Activated CD4-positive, alpha-beta T cell treated with anti-CD3 and anti-CD28 coated beads, Interleukin-2, Interleukin-6, amounts not matched to agents 100 ng/mL and 50 ng/mL, durations not matched to agents 16 hours and 8 hours (primary cell): ENCODE measurements at places on chromosomes 6 and 20.

DNA sequence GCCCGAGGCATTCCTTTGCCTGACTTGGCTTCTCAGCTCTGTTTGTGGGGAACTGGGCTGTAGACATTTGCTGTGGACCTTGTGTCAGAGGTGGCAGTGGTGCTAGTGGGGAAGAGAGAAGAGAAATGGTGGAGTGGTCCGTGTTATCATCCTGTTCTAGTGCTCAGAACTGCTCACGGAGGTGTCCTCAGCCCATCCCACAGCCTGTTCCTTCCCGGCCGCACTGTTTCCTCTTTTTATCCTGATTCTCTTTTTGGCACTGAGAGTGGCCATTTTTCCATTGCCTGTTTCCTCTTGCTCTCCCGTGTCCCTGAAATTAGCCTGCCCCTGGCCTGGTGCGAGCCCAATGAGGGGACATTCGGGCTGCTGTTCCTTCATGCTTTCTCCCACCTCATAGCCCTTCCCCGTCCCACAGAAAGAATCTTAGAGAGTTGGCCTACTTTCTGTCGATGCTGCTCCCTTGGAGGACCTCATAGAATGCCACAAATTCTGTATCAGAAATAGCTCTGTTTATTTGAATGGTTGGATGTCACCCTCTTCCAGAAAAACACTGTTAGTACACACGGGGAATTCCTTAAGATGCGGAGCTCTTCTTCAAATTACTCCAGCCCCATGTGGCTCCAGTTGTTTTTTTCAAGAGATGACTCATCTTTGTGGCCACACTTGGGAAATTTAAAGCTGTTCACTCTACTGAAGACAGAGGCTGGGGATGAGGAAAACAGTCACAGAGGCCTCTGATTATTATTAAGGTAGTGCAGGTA, 26.1 kb downstream of the FARS2 start:
- DNase-seq = no peak

GRCh38 chr6:113486199-113486598, 370.9 kb upstream of the MARCKS start:
- DNase-seq = no peak

DNA sequence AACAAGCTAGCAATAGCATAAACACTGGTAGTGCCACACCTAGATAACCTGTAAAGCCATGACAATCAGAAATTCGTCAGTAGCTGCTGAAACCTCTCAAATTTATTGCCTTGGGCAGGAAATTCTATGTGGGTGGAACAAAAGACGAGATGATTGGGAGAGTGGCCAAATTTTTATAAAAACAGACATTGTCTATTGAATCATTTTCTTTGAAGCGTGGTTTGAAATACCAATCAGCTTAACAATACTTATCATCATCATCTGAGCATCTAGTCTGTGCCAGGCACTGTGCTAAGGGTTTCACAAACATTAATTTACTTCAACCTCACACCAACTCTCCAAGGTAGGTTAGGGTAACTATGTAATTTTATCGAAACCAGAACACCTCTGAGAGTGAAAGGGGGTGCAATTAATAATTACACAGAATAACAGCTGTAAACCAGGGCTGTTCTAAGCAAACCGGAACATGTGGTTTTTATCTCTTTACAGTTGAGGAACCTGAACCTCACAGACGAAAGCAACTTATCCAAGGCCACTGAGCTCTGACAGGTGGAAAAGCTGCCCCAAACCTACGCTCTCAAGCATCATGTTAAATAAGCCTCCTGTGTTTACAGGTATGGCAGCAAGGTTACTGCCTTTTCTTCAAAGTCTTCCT, 43.4 kb downstream of the NHSL1 start:
- peak; percentile 61 for DNase-seq

DNA sequence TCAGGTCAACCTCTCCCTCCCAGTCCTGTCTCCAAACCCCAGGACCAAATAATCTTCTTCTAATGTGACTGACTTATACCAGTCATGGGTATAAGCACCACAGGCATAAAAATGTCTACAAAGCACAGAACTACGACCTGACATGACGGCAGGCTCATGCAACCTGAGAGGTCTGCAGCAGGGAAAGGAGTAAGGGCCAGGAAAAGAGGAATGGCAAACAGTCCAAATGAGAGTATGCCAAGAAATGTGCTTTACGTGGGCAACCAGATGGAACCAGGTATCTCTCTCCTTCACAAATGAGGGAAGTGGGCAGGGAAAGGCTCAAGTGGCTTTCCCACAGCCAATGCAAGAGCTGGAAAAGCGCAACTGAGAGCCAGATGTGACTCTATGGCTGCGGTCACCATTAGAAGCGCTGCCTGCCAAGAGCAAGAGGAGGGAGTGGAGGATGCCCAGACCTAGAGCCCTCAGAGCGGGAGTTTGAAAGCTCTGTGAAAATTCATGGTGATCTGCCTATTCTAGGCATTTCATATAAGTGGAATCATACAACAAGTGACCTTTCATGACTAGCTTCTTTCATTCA, 6.0 kb downstream of the APMAP start:
- no peak for DNase-seq

DNA sequence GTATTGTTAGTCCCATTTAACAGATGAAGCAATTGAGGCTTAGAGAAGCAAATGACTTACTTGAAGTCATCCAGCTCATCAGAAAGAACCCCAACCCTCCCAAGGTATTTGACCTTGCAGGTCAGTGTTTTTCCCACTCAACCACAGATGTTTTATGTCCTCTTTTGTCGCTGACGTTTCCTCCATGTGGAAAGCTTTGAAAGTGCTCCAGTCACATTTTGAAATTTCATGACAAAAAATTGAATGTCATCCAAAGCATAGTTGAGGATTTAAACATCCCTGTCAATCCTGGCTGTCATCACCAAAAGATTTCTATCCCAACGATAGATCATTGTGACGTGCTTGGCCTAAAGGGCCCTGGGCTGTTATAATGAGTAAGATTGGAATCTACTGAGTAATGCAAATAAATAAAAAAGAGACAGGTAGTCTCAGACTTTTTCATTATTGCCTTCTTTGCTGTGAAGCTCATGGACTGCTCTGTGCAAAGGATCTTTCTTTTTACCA, 102.7 kb downstream of the TSHZ2 start:
- no peak for DNase-seq

DNA sequence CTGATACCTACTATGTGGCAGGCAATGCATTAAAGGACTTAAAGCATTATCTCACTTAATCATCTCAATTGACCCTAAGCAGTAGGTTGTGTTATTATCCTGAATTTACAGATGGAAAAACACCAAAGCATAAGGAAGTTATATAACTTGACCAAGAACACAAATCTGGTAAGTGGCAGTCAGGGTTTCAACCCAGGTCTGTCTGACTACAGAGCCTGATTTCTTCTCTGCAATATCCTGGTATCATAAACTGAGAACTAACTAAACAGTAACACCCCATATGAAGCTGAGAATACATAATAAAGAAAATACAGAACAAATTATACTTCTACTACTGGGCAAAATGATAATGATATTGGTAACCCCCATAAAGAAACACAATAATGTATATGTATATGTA, 13.8 kb upstream of the DST start:
- no peak for DNase-seq

DNA sequence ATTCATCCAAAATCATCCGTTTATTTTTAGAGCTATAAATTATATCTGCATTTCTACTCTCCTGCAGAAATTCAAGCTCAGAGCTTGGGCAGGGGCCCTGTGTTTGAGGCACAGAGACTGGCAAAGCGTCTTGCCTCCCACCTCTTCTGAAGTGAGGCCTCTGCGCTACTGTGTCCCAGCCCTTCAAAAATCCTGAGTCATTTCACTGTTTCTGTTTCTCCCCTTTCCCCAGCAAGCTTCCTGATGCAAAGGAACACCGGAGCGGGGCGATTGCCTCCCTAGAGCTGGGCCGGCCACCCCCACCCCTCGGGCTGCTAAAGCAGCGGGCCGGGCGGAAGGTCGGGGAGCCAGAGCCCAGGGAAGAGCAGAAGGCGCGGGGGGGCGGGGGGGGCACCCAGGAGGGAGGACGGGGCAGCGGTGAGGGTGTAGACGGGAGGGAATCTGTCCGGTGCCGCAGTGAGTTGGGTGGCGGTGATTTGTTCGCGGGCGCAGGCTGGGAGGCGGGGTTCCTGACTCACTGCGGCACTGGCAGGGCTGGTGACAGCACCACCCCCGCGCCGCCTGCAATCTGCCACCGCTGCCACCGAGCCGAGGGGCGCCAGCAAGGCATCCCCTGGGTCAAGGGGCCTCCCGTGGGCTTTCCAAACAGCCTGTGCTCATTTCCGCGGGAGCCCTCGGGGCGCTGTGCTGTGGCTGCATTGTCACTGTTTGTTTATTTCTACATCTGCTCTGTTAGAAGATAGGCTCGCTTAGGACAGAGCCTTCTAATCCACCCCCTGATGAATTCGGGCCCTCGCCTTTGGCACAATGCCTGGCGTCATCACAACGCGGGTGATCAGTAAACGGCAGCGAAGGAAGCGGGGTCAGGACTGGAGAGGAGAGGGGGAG, 46.5 kb upstream of the SNAP25 start:
- DNase-seq = peak; percentile 51

- no peak for DNase-seq
Measured at GRCh38 chr6:20096536-20096935, 115.7 kb downstream of the MBOAT1 start.

GRCh38 chr20:36919715-36920333, 31.7 kb downstream of the SAMHD1 start:
- peak; percentile 76 for DNase-seq

DNA sequence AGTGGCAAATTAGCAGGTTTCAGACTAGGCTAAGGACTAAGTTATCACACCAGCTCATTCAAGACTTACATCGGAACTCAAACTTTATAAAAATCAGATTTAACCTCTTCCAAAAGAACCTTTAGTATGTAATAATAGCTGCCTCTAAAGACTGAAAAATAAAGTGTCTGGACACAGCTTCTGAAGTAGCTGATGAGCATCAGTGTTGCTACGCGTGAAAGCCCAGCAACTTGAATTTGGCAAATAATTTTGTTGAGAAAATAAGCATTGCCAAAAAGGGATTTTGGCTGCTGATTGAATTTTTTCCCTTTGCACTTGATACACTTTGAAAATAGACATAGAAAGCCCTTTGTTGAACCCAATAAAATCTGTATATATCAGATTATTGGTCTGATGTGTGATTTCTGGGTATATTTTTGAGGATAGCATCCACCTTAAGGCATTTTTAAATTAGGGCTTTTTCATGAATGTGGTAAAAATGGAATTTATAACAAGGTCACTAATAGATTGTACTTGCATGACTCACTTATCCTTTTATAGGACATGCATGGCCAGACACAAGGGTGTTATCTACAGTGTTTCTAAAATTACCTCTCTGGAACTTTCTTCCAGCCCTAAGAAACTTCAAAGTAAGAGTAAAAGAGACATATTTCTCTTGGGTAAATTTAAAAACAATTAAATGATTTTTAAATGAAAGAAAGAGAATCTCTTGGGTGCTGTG, 350.4 kb downstream of the TENT5A start:
- no peak for DNase-seq

DNA sequence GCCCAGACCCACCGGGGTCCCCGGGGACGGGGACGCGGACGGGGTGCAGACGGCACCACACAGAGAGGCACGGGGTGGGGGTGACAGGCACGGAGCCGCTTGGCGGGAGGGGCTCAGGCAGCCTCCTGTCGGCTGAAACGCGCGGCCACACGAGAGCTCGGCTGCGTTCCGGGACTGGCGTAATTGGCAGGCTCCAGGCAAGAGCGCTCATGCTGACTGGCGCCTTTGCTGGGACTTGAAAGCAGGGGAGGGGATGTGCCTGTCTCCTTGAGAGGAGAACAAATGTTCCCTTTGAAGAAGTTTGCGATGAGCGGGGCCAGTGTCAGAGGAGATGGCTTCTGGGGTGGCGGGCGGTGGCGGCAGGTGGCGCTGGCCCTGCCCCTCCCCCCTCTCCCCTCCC, 25.8 kb downstream of the BHLHE23 start:
- peak; percentile 26 for DNase-seq

DNA sequence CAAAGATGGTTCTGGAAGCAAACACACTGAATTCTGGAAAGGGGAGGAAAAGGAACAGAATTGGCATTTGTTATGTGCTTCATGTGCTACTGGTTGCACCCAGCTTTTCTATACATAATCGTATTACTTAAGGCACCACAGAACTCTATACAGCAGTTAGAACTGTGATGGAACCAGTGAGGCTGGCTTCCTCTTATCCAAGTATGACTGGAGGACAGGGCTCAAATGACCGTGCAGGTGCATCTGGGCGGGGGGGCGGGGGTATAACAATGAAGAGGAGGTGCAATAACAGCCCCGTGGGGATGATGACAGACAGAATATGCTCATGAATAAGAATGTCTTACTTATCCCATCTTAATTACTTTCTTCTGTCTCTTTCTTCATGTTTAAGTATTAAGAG, 144.2 kb downstream of the BTBD9 start:
- peak; percentile 35 for DNase-seq

GRCh38 chr20:54598352-54598751, 123.0 kb downstream of the DOK5 start:
- no peak for DNase-seq

DNA sequence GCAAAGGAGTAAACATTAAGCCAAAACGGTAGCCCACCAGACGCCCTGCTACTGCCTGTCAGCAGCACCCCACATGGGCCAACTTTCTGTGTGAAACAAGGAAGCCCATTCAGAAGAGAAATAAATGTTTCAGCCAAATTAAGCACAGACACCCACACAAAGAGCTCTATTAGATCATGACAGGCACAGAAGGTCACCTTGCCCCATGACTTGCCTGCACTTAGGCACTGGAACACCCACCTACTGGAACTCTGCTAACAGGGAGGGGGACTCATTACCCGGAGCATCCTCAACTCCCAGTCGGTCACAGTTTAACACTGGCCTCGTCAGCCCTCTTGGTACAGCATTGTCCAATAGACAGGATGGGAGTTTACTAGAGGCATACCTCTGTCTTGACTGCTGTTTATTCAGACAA, 31.8 kb downstream of the GFOD1 start:
- DNase-seq = no peak

DNA sequence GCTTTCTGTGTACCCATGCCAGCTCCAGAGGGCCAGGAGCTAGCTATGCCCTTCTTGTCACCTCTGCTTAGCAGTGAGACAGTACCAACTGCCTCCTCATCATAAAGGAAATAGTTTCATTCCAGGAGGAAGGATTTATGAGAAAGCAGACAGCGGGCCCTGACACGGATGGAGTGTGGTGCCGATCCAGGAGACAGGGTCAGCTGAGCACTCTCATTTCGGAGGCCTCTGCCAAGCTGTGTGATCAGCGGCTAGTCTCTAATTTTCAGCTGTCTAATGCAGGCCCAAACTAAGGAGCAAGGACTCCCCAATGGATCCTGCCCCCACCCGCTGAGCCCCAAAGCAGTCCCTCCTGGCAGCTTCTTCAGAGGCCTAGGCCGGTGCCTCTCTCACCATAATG, 103.1 kb downstream of the LRFN2 start:
- no peak for DNase-seq

GRCh38 chr6:102619585-102619984, 1226.1 kb downstream of the GRIK2 start:
- DNase-seq = no peak
